ENCODE measurements at places on chromosomes 3 and 15.

DNA sequence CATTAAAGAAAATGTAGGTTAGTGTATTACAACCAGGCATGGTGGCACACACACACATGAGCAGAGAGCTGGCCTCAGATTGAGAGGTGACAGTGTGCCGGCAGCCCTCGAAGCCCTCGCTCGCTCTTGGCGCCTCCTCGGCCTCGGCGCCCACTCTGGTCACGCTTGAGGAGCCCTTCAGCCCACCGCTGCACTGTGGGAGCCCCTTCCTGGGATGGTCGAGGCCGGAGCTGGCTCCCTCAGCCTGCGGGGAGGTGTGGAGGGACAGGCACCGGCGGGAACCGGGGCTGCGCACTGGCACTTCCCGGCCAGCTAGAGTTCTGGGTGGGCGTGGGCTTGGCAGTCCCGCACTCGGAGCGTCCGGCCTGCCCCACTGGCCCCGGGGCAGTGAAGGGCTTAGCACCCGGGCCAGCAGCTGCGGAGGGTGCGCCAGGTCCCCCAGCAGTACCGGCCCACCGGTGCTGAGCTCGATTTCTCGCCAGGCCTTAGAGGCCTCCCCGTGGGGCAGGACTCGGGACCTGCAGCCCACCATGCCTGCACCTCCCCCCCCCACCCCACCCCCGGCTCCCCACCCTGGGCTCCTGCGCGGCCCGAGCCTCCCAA lies 80.4 kb upstream of the TMEM158 start:
- no peak for DNase-seq

DNA sequence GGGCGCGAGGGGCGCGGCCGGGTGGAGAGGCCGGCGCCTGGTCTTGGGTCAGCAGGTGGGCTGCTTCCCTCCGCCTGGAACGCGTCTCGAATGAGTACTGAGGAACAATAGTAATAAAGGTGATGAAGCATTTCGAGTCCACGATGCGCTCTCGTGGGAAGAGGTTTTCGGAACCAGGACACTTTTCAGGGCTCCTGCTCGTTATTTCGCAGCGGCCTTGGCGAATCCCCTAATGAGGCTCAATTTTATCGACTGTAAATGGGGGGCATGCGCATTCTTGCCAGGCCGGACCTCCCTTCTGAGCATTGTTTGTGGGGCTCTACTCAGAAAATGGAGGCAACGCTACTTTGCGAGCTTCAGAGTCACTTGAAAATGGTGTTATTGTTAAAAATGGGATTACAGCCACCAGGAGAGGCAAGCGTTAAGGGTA lies 1.2 kb downstream of the NR2C2 start:
- DNase-seq, result no peak

GRCh38 chr3:195557322-195557721 lies 14.2 kb upstream of the PPP1R2 start:
- DNase-seq, result no peak

DNA sequence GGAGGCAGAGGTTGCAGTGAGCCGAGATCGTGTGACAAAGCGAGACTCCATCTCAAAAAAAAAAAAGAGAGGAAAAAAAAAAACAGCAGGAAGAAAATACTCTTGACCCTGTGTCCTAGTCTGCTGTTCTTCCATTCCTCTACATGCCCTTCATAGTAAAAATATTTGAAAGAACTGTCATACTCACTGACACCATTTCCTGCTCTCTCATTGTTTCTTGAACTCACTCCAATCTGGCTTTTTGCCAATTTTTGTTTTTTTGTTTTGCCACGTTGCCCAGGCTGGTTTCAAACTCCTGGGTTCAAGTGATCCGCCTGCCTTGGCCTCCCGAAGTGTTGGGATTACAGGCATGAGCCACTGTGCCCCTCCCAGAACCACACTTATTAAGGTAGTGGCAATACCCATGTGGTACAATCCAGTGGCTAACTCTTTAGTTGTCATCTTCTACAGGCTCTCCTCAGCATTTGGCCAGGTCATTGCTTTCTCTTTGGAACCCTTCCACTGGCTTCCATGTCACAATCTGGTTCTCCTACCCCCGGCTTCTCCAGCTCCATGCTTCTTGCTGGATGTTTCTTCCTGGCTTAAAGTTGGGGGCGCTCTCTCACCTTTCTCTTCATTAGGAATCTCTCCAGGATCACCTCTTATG lies 238.2 kb upstream of the C2CD4B start:
- no peak for DNase-seq

DNA sequence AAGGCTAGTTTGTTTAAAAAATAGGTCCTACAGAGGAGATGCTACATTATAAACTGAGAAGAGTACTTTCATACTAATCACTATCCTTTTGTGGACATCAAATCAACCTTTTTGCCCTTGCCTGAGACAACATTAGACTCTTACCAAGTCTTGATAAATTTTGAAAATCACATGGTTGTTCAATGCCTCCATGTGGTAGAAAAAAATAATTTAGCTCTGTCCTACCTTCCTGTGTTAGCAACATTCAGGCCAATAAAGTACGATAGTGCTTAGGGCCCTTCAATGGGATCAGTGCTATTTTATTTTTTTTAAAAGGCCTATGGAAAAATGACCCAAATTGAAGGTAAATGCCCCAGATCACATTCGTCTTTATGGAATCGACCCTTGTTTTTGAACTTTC lies 5.0 kb upstream of the UBE2E1 start:
- no peak for DNase-seq

DNA sequence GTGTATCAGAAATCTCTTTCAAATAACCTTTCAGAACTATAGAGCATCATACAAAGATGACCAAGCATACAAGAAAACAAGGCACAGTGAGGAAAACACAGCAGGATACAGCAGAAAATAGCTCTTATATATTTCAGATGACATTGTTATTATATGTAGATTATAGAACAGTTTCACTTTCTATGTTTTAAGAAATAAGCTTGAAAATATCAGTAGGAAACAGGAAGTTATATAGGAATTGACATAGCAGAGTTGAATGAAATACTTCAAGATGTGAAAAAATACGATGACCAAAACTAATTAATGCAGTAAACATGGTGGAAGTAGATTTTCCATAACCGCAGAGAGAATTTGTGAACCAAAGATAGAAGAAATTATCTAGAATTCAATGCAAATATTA lies 75.2 kb downstream of the LYSMD4 start:
- DNase-seq, result no peak

DNA sequence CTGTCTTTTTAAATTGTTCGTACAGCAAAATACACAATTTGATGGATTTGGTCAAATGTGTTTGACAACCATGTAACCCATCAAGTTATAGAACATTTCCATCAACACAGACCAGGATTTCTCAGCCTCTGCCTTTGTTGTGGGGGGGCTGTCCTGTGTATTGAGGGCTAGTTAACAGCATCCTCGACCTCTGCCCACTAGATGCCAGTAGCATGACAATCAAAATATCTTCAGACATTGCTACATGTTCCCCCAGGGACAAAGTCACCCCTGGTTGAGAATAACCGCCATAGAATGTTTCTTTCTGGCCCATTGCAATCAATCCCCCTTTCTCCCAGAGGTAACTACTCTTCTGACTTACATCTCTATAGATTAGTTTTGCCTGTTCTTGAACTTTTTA lies 310.1 kb upstream of the RGMA start:
- no peak for DNase-seq

DNA sequence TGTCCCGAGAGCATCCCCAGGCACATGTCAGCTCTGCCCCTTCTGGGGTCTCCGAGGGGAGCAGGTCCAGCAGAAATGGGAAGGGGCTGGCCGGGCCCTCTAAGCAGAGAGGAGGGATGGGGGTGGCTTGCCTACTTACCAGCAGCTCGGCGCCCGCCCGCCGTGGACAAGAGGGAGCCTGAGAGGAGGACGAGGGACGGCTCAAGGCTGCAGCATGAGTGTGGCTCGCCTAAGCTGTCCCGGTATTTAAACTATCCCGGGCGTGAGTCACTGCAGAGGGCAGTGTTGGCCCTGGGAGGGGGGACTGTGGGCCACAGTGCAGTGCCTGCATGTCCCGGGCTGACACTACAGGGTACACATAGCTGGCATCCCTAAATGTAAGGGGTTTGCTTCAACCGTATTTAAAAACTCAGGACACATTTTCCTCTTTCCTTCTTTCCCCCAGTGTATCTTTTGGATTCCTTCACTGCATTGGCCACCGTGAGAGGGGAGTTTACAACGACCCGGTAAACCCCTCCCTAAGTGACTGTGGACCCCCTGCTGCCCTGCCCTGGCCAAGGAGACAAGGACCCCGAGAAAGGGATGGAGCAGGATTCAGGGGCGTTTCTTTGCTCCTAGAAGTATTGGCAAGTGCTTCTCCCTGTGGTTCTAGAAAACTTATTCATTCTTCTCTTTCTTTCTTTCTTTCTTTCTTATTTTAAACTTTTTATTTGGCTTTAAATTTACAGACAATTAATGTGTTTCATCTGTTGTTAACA lies at the start of gene LRRC15:
Gene LRRC15 (minus strand): TSS at position 222 of the 758 bp plus-strand sequence. CDS start 8,700 bp downstream, outside the sequence.
- DNase-seq, result no peak

DNA sequence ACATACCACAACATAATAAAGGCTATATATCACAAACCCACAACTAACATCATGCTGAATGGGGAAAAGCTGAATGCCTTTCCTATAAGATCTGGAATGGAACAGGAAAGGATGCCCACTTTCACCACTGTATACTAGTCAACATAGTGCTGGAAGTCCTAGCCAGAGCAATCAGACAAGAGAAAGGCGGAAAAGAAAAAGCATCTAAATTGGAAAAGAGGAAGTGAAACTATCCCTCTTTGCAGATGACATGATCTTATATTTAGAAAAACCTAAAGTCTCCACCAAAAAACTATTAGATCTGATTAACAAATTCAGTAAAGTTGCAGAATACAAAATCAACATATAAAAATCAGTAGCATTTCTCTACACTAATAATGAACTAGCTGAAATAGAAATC lies 14.6 kb upstream of the PIK3CA start:
- no peak for DNase-seq

GRCh38 chr15:40275954-40276353 lies 6.9 kb downstream of the ANKRD63 start:
- DNase-seq, result no peak

DNA sequence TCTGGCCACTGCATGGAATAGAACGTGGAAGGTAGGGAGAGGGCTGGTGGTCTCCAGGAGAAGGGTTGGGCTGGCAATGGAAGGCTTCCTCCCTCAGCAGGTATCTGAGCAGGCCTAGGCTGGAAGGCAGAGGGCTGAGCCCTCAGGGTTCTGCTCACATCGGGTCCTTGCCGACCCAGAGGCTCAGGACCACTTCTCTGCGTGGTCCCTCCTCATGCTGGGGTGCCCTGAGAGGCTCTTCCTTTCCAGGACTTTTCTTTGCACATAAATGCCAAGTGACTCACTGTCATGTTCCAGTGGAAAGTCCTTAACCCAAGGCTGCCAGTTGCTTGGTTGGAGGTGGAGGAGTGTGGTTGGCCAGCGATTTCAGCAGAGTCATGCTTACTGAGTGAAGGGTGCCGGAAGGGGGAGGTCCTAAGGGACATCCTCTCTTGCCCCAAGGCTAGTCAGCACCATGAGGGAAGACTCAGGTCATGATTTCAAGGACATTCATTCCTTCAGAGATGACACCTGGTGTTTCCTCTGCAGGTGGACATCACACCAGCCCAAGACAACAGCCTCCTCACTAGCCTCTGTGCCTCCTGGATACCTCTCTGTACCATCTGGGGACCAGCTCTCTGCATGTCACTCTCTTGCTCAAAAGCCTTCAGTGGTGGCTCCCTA lies 8.2 kb downstream of the SLC6A6 start:
- DNase-seq, result peak; percentile 64

GRCh38 chr3:128874481-128875180 lies 4.8 kb upstream of the ACAD9 start:
- DNase-seq, result no peak

DNA sequence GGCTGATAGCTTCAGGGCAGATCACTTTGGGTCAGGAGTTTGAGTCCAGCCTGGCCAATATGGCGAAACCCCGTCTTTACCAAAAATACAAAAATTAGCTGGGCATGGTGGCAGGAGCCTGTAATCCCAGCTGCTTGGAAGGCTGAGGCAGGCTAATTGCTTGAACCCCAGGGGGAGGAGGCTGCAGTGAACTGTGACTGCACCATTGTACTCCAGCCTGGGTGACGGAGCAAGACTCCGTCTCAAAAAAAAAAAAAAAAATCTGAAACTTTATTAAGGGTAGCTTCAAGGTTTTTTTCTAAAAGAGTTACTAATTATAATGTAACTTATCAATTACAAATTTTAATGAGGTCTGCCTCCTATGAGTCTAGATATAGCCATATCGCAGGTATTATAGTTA lies 5.1 kb downstream of the NECTIN3 start:
- DNase-seq, result no peak

DNA sequence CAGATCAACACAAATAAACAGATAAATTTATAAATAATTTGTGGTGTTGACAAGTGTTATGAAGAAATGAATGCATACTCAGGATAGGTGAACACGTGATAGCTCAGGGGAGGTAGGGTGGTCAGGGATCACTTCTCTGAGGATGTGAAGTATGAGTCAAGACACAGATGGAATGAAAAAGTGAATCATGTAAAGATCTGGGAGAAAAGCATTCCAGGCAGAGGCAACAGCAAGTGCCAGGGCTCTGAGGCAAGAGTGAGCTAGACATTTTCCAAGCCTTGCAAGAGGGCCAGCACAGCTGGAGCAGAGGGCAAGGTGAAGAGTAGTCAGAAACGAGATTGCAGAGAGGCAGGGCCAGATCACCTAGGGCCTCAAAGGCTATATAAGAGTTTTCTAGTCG lies 177.8 kb downstream of the WNT5A start:
- DNase-seq, result no peak

GRCh38 chr3:16013568-16013967 lies 160.9 kb upstream of the GALNT15 start:
- no peak for DNase-seq

DNA sequence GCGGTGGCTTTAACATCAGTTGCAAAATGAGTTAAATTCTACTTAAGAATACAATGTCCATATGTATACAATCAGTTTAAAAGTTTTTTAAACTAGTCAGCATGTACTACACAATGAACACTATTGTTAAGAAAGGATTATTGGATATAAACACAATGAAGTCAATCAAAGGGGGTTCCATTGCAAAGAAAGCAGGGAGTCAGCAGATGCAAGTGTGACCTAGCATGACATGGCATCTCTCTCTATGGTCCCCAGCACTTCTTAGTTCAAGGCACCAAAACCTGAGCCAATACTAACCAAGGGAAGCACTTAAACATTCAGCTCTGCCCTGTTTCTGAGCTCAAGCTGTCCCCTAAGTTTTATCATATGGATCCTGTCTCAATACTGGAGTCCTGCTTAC lies 17.0 kb downstream of the KLHL6 start:
- no peak for DNase-seq

- no peak for DNase-seq
Observed at GRCh38 chr3:85148036-85148435, 189.2 kb downstream of the CADM2 start.

GRCh38 chr3:97389936-97390335 lies 374.6 kb upstream of the ARL6 start:
- no peak for DNase-seq

DNA sequence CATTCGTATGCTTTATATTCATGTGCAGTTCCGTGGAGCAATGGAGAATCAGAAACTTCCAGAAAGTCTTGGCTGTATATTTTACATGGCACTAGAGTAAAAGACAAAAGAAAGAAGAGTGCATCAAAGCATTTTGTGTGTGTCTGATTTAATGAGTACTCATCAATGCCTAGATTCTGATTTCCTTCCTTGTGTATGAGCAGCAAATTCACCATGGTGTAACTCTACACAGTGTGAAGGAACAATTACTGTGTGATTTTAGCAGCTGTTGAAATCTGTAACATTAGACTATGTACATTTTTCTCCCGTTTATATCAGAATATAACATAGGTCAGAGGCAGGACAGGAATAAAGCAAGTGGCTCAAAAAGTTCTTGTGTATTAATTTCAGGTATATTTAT lies 102.0 kb upstream of the TSC22D2 start:
- DNase-seq, result no peak

- no peak for DNase-seq
Observed at GRCh38 chr3:50649451-50649931, 25.2 kb upstream of the DOCK3 start.

Data from CMK (cell line).